ENCODE measurements at places on chromosomes 7 and 10.

- no peak for DNase-seq
These were observed 201.7 kb upstream of the KLF14 start for GRCh38 chr7:130935564-130936157.

- DNase-seq = no peak
These were observed 82.5 kb upstream of the CAPZA2 start for GRCh38 chr7:116779931-116780330.

DNA sequence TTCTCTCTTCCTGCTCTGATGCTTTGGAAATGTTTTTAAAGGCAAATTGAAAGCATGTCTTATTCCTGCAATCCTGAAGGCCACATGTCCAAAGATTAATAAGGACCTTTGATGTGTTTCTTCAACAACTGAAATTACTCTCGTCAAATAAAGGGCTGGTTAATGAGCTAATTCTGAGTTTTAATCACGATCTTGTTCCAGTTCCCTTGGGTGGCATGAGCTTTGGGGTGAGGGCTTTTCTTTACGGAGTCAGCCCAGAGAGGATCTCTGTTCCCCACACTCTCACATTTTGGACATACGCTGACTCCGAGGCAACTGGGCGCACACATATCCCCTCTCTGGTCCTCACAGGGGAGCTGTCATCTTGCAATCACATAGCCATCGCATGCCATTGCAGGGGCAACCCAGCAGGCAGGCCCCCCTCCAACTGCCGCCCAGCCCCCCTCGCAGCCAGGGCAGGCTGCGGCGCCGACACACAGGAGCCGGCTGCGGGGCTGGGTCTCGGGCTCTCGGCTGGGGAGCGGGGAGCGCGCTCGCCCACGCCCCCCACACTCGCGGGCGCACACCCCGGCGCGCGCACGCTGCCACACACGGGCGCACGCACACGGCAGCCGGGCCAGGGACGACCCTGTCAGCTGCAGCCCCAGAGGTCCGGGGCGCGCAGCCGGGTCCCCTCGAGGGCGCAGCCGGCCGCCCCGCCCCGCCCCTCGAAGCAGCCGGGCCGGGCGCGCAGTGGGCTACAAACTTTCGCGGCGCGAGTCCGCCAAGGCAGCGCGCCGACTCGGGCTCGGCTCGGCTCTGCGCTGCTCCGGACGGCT, at the start of gene GDF10:
TSS of gene GDF10 (plus strand) at position 587 of the 818 bp plus-strand sequence. CDS start 455 bp downstream, outside the sequence.
- DNase-seq = no peak

- DNase-seq = no peak
These were observed 2.0 kb downstream of the RARRES2 start for GRCh38 chr7:150339409-150339809.

GRCh38 chr7:155371884-155372781, 74.5 kb downstream of the INSIG1 start:
- no peak for DNase-seq

- DNase-seq = no peak
These were observed 96.6 kb upstream of the LRRN3 start for GRCh38 chr7:110994028-110994967.

DNA sequence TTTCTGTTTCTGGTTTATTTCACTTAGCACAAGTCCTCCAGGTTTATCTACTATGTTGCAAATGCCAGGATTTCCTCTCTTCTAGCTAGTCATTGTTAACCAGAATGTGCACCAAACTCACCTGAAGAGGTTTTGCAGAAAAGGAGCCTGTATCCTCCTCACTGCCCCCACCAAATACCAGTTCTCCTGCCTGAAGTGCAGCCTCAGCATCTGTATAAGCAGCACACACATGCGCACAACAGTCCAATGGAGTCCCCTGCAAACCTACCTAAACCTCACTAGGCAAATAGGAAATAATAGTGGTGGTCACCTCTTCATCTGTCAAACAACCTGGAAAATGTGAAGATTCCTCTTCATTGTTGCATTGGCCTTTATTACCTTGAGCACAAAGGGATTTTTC, 237.8 kb downstream of the PAXIP1 start:
- no peak for DNase-seq

GRCh38 chr7:14179781-14180180, 190.3 kb upstream of the ETV1 start:
- no peak for DNase-seq

- no peak for DNase-seq
These were observed 689 bp upstream of the GTPBP4 start for GRCh38 chr10:987620-987869.

DNA sequence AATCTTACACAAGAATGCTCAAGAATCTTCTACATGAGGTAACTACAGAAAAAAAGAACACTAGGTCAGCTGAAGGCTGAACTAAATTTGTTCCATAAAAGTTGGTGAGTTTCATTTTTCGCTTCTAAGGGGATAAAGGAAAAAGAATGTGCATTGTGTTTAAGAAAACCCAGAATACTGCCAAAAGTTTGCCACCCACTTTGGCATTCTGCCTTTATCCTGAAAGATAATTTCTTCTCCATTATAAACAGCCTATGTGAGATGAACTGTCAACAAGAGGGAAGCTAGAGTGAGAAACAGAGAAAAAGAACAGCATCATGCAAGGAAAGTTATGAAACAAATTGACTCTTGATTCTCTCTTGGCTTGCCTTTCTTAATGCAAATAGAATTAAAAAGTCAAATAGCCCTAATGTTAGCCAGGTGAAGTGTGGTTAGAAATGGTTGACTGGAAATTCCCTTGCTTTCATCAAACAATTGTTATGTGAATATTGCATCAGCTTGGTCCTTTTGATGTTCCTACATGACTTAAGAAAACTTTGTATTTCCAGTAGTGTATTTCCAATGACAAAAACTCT, 25.8 kb downstream of the STEAP1 start:
- DNase-seq = no peak

DNA sequence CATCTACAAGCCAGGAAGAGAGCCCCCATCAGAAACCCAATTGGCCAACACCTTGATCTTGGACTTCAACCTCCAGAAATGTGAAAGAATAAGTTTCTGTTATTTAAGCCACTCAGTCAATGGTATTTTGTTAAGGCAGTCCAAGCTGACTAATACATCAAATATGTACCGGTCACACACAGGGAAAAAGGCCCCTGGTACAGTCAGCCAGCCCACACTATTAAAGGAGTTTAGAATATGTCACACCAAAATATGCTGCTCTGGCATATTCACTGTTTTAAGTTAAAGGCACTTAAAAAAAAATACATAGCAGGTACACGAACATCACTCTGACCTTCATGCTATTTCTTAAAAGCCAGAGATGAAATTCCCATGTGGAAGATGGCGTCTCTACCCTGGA, 15.2 kb upstream of the CDCA7L start:
- DNase-seq = no peak

GRCh38 chr7:102288285-102288930, 1.7 kb downstream of the SH2B2 start:
- no peak for DNase-seq

Data from stimulated activated CD8-positive, alpha-beta memory T cell treated with anti-CD3 and anti-CD28 coated beads, Interleukin-7, amount 100 ng/mL, for 24 hours (primary cell).